MG63 (cell line): ENCODE measurements at places on chromosomes 12 and 14. TPM values are rescaled to one million over a fixed set of nuclear protein-coding genes. Genes with fewer than 3 reads are reported as not detected.
A peak's percentile ranks its signal among the peaks of the same experiment; 100 is the strongest.

GRCh38 chr14:22986508-22987054 lies 4.2 kb upstream of the AJUBA start:
- DNase-seq, result peak; percentile 55

- DNase-seq, result no peak
Measured at GRCh38 chr12:53591301-53592206, 34.6 kb downstream of the ATF7 start.

DNA sequence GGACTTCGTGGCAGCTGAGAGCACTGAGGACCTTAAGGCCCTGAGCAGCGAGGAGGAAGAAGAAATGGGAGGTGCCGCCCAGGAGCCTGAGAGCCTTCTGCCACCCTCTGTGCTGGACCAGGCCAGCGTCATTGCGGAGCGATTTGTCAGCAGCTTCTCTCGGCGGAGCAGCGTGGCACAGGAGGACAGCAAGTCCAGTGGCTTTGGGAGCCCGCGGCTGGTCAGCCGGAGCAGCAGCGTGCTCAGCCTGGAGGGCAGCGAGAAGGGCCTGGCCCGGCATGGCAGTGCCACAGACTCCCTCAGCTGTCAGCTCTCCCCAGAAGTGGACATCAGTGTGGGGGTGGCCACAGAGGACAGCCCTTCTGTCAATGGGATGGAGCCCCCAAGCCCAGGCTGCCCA lies 37.0 kb downstream of the PLEKHG3 start:
- no peak for DNase-seq

GRCh38 chr12:124590447-124590846 lies 23.0 kb upstream of the NCOR2 start:
- no peak for DNase-seq

- DNase-seq, result no peak
Measured at GRCh38 chr12:51592034-51592705, 1.1 kb downstream of the SCN8A start.

GRCh38 chr12:116127859-116128258 lies 149.6 kb downstream of the MED13L start:
- DNase-seq, result no peak

The GUCY2C gene
- total RNA-seq, result not detected in 2 replicates

The SLC6A12 gene
- total RNA-seq, result not detected in 2 replicates
